ENCODE measurements at places on chromosomes 3 and 15.

GRCh38 chr3:13217736-13218540 is 144.7 kb upstream of the IQSEC1 start:
- no peak for DNase-seq

DNA sequence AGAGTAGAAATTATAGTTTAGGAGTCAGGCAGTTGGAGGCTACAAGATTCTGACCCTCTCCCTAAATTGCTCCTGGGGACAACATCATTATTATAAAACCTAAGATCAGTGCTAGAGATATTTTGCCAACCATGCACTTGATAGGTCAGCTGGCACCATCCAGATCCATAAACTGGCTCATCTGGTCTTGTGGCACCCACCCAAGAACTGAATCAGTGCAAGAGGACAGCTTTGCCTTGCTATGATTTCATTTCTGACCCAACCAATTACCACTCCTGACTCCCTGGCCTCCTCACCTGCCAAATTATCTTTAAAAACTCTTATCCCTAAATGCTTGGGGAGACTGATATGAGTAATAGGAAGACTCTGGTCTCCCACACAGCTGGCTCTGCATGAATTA is 461.1 kb upstream of the TGFBR2 start:
- no peak for DNase-seq

GRCh38 chr15:34773917-34774316 is 19.1 kb upstream of the GJD2 start:
- DNase-seq, result no peak

- no peak for DNase-seq
These were observed 16.1 kb downstream of the KLF15 start for GRCh38 chr3:126340943-126341754.

DNA sequence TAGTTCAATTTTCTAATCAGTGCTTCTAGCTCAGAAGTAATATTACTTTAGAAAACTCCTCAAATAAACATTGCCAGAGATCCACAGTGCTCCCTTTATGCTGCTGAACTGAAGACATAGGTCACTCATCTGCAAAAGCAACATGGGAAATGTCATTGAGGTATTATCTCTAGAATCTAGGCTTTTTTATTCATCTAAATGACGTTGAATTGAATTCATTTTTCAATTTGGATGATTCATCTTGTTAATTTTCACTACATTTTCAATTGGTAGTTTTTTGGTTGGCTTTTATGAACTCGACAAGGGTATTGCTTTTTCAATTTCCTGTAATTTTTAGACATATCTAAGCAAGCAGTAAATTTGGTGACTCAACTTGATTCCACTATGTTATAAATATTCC is 275.4 kb downstream of the NFKBIZ start:
- DNase-seq, result no peak

DNA sequence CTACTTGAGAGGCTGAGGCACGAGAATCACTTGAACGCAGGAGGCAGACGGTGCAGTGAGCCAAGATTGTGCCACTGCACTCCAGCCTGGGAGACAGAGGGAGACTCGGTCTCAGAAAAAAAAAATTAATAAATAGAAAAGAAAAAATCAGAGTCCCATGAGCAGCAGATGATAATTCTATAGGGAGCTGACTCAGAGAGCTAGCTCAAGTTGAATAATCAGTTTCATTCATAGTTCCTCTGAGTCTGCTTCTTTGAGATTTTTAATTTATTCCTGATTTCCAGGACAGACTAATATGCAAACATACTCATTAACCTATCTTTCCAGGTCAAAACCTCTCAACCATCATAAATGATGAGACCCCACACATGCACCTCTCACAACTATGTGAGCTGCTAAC is 55.0 kb upstream of the PTX3 start:
- no peak for DNase-seq

DNA sequence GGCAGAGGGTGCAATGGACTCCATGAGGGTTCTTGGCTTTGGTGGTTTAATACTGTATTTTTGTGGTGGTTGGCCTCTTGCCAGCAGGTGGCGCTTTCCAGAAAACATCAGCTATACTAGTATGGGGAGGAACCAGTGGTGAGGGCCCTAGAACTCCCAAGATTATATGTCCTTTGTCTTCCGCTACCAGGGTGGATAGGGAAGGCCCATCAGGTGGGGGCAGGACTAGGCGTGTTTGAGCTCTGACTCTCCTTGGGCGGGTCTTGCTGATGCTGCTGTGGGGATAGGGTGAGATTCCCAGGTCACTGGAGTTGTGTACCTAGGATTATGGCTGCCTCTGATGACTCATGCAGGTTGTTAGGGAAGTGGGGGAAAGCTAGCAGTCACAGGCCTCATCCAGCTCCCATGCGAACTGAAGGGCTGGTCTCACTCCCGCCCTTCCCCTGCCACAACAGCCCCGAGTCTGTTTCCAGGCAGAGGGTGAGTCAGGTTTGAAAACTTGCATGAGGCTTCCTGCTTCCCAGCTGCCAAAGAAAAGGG is 357.7 kb downstream of the OTOL1 start:
- DNase-seq, result peak; percentile 2

DNA sequence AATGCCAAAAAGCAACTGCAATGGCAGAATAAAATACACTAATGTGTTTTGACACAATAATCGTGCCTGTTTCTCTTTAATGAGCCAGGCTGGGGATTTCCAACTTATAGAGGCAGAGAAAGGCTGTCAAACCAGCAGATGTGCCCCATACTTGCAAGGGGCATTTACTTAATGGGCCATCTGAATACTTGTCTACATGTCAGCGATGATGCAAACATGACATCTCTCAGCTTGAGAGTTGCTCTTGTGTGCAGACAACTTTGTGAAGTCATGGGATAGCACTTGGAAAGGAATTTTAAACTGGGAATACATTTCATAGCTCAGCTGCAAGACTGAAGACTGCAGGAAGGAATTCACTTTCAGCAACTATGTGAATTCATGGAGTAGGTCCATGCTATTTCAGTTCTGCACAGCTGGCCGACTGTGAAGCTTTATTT is 127.4 kb upstream of the ADAMTS9 start:
- DNase-seq, result no peak

- no peak for DNase-seq
These were observed 327.5 kb downstream of the RORA start for GRCh38 chr15:60901647-60902046.

DNA sequence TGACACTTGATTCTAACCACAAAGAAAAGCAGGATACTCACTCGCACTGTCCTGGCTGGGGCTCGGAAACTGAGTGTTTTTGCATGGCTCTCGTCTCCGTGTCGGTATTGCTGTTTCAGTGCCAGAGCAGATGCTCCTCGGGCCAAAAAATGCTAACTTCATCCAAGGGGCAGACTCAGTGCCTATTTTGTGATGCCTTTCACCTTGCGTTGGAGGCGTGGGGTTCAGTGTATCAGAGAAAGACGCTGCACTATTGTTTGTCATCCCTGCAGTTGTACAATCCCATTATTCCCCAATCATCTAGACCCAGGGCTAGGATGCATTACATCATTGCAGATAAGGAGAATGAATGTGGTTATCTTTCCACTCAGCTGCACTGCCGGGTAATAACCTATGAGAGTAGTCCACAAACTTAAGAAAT is 1.4 kb downstream of the CACNA2D3 start:
- DNase-seq, result no peak

DNA sequence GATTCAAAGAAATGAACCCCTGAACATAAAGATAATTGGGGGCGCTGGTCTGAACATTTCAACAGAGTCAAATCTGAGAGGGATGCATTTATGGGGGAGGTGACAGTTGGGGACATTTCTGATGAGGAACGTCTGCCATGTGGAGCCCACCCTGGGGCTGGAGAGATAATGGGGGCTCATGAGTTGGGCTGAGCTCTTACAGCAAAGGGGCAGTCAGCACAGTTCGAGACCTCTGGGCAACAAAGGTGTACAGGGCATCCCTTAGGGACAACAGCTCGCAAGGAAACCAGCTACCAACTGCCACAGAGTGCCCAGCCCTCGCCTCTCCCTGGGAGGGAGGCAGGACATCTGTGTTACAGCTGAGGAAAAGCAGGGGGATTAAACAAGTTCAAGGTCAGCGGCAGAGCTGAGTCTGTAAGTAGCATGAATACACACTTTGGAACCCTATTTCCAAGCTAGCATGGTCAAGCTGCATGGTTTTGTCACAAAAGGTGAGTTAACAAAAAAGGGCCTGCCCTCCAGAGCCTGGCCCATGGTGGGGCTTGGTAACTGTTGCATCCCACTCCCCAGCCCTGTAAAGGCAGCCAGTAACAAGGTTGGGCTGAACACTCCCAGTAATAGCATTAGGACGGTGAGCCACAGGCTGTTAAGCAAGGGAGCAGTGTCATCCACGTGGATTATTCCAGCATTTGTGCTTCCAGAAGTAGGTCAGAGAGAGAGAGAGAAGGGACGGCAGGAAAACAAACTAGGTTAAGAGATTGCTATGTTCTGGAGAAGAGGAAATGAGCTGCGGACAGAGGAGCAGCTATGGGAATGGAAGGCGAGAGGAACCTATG is 4.3 kb downstream of the GNB5 start:
- no peak for DNase-seq

GRCh38 chr3:176759815-176760506 is 437.3 kb downstream of the TBL1XR1 start:
- no peak for DNase-seq

All from activated CD4-positive, alpha-beta T cell treated with anti-CD3 and anti-CD28 coated beads for 24 hours (primary cell).